NCI-H2081 treated with DMSO at 0.1 percent for 48 hours (cell line): ENCODE measurements at places on chromosomes 12 and 14.

DNA sequence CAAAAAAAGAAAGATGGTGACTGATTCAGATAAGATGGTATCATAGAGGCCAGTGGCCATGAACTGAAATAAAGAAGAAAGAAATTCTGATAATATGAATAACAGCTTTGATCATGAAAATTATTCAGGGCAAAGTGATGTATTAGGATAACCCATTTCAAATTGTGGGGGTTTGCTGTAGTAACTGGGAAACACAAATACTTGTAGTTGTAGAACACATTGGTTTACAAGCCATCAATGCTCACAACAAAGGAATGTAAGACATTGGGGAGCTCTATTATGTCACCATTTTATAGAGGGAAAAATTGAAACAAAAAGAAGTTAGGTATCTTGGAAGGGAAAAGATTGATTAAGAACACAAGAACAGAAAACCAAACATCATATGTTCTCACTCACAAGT is 140.4 kb upstream of the FRMD6 start:
- DNase-seq, result no peak

DNA sequence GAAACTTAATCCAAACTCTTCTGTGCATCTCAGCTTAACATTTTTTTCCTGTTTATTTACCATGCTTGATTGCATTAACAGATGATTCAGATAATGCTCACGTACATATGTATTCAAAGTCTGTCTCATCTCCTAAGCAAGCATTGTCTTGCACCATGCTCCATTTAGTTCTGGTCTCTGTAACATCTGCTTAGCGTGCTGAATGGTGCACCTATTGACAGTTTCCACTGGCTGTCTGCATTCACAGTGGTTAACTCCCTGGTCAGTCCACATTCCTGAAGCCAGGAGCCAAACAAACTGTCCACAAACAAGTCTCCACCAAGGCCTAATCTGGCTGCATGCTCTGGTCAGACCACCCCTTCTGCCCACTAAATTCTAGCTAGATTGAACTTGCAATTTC is 83.9 kb downstream of the KNTC1 start:
- DNase-seq, result no peak

DNA sequence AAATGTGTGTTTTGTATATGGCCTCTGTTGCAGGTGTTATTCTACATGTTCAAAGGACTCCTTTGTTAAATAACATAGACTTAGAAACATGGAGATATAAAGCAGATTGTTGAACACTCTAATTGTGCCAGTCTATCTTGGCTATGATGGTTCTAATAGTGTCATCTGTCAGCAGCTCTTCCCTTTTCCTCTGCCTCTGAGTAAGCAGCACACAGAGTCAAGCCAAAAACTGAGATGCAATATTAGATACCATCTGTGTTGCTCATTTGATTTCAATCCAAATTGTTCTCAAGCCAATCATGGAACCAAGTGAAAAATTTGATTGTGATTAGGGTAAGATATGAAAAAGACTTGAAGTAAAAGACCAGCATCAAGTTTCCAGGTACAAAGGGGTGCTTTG is 871.1 kb upstream of the MGAT4C start:
- no peak for DNase-seq

- no peak for DNase-seq
Observed at GRCh38 chr12:39127401-39127800, 222.0 kb upstream of the CPNE8 start.
